NCI-H524 treated with DMSO at 0.1 percent for 48 hours (cell line): ENCODE measurements at places on chromosomes 3 and 15.

DNA sequence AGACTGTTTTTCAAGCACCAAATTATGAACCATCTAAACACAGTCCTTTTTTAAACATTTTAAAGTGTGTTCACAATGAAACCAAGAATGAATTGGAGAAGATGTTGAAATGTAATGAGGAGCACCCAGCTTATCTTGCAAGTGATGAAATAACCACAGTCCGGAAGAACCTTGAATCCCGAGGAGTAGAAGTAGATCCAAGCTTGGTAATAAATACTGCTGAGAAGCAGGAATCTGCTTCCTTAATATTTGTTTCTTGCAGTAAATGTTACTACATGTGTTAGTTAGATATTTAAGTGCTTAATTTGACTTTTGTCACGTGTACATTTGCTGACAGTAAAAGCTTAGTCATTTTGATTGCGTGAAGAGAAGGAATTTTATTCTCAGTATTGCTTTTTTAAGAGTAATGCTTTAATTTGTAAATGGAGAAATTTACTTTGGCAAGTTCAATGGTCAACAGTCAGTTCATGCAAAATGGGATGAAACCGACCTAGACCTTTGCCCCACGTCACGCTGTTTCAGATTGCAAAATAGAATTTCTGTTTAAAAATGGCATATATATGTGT, 69.8 kb downstream of the OPA1 start:
- no peak for DNase-seq

DNA sequence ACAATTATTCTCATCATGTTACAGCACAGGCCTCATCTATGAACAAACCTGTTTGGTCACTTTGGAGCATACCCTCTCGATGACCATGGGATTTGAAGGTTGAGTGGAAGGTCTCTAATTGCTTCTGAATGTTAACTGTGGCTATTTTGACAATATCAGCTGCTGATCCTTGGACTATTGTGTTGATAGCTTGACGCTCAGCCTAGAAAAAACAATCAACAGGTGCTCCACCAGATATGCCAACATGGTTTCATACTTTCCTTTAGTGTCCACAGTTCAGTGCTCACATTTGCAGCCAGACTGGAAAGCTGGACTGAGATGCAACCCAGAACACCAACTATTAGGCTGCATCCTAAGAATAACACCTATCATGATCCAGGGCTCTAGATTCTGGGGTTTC, 109.7 kb downstream of the POLQ start:
- no peak for DNase-seq

- no peak for DNase-seq
Measured at GRCh38 chr15:60993008-60993407, 236.1 kb downstream of the RORA start.

- no peak for DNase-seq
Measured at GRCh38 chr15:42375252-42375651, 16.0 kb downstream of the CAPN3 start.

DNA sequence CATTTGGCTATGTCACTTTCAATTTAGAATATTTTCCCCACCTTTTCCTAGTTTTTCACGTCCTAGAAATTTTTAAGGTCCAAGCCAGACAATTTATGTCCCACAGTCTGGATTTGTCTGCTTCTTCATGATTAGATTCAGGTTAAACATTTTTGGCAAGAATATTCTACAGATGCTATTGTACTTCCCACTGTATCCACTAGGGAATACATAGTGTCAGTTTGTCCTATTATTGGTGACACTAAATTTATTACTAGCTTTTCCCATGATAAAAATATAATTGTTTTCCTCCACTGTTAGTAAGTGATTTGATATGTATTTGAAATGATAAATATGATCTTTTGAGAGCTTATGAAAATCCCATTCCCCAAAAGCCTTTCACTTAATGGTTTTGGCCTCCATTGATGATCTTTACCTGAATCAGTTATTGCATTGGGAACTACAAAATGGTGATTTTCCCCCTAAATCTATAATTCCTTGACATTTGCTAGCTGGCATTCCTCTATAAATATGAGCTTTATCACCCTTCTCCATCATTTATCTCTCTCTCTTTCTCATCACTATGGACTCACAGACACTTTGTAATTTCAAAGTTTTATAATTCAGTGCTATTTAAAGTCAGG, 8.3 kb downstream of the ARL14 start:
- DNase-seq = no peak

DNA sequence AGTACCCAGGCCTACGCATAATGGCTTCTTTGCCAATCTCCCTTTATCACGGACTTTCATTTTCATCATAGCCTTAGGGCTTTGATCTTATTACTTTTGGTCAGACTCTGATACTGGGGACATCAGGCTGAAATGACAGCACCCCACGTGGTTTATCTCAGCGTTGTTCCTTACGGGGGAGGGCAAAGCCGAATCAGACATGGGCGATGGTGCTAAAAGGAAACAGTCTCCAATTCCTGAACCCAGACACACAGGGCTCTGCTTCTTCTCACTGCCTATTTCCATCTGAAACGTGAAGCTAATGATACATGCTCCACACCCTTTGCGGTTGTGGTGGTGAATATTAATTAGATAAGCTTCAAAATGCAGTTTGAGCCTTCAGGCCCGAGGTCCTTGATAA, 59.4 kb upstream of the CD47 start:
- DNase-seq = no peak

- no peak for DNase-seq
Measured at GRCh38 chr3:193872265-193872753, 263.6 kb upstream of the HES1 start.

DNA sequence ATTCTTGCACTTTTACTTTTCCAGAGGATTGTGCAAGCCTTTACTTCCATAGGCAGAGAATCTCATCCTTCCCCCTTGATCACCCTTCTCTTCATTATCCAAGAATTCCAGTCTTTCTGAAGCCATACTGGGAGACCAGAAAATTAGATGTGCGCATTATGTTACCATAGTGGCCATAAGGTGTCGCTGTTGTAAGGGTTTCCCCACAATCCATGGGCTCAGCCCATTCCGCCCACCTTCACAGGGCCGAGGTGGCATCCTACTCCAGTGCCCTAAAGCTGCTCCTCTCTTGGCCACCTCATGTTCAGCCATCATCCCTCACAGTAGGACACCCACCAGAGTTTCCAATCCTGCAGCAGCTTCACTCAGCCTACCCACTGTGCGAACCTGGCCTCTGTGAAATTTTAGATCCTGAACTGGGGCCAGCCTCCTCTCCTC, 35.0 kb downstream of the CTSH start:
- no peak for DNase-seq

DNA sequence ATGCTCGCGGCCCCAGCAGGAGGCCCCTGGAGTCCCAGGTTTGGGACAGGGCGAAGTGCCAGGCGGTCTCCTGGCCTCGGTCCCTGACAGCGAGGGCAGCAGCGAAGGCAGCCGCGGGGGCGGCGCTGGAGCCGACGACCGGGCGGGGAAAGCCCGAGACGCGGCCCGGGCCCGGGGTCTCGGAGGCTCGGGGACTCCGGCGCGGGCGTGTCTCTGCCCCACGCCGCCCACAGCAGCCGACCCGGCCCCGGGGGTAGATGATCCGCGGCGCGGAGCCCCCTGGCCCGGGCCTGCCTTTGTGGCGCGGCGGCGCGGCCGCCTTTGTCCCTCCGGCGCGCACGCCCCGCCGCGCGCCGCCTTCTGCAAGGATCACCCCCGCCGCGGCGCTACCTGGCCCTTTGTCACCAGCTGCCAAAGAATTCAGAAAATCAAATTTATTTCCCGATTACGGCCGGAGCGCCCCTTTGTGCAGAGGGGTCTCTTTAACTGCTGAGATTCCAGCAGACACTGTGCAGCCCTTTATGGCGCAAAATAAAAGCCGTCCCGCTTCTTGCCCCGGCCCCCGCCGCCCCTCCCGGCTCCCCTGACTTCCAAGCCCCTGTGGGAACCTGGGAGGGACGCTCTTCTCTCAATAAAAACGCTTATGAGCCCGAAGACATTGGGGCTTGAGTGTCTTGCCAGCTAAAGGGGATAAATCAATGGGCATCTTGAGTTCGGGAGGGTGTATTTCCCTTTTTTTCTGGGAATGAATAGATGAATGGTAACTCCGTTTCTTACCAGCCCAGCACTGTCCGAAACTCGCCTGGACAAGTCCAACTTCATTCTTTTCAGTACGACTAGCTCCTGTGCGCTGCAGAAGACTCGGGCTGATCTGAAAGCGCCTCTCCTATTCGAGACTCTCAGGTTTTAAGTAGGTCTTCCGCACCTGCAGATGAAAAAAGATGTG, 68.4 kb downstream of the HES1 start:
- DNase-seq = no peak

DNA sequence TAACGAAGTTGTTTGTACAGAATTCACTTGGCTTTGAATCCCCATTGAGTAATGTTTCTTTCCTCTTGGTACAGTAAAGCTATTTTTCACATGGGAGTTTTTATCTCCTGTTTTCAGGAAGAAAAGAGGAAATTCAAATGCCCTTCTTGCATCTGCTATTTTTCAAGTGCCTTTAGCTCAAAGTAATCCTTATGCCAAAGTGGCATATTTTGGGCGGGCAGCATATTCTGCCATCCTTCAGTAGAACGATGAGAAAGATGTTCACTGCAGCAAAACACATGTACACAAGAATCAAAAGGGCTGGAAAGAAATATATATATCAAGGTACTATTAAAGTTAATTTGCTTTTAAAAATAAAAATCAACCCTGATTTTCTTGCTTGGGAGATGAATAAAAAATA, 5.3 kb upstream of the NSMCE3 start:
- DNase-seq = no peak

- DNase-seq = no peak
Measured at GRCh38 chr15:52261498-52262242, 33.9 kb downstream of the MYO5C start.
